ENCODE measurements at places on chromosomes 2 and 18.

DNA sequence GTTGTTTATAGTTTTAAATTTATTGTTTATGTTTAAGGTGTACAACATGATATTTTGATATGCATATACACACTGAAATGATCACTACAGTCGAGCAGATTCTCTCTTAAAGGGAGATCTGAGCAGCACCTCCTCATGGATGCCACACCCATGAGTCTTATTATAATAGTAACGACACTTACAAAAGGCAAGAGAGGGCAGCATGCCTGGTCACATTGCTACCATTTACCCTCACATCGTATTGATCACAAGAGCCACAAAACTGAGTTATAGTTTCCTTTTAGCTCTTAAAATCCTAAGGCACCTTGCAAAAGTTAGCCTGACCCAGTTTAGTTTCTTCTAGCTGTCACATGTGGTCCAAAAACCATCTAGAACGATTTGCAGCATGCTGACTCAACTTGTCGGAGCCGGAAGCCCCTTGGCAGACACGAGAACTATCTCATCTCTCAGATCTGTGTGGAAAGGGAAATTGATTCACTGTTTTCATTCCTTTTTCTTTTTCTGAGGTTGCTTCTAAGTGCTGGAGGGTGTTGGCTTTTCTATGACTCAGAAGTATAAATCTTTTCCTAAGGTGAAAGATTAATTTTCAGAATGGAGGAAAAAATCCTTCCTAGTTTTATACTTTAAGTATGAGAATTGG is 85.3 kb downstream of the CDC42EP3 start:
- DNase-seq, result no peak

DNA sequence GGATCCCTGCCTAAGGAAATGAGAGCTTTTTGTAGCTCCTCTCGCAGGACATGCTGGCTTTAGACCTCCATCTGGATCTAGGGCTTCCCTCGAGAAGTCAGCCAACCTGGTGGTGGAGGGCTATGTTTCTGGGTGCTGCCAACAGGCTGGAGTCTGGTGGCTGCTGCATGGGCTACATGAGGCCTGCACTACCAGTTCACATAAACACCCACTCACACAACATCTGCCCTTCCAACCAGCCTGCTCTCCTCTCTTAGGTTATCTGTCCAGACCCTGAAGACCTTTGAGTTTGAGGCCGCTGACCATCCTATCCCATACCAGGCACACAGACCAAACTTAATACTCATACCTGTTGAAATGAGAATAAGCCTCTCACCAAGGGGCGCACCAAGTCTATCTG is 51.4 kb upstream of the SMAD2 start:
- DNase-seq, result no peak

- no peak for DNase-seq
Measured at GRCh38 chr18:35045806-35046205, 4.6 kb downstream of the MAPRE2 start.

DNA sequence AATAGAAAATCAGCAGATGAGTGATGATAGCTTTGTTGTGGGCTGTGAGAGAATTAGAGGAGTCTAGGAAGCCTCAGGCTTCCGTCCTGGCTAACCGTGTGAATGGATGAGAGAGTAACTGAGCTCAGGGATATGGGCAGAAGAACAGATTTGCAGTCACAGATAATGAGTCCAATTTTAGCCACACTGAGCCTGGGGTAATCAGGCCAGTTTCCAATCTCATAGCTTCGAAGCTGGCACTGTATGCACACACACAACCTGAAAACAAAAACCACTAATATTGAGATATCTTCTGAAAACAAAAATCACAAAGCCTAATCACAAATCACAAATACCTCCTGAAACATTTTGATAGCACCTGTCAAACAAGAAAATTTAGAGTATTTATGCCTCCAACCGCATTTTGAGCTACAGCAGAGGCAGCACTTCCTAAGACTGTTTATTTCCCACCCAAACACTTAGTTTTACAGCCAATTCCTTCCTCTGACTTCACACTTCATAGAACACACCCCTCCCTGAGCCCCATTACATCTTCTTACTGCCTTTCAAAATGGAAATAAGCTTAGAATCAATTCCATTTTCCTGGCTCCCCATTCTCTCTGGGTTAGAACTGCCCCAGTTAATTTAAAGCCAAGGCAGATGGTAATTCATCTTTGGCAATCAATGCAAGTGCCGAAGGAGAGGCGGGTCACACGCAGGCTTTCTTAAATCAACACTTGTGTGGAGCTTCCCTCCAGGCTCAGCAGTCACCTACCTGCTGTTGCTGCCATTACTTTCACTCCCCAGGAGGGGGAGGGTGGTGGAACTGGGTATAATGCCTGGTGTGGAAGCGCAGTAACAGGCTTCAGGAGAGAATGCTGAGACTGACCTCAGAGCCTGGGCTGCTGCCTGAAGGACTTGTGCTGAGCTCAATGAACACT is 18.9 kb downstream of the TTR start:
- DNase-seq, result peak; percentile 34

DNA sequence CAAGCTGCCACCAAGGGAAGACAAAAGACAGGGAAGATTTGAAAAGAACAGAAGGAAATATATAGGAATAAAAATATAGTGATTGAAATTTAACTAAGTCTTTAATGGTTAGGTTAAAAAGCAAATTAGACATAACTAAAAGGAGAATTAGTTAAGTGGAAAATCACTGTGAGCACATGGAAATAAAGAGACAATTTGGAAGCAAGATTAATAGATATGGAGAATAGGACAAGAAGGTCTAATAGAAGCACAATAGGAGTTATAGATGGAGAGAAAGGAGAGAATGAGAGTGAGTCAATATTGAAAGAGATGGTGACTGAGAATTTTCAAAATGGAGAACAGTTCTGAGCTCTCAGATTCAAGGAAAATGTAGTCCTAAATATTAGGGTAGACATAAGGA is 176.9 kb downstream of the ASB1 start:
- no peak for DNase-seq

GRCh38 chr2:172735582-172736423 is at the start of gene RAPGEF4:
Gene RAPGEF4 (plus strand): TSS chr2:172735845. CDS start chr2:172735984, 139 bp downstream.
- DNase-seq, result peak; percentile 23

- DNase-seq, result no peak
Measured at GRCh38 chr2:172293952-172294351, 133.4 kb upstream of the ITGA6 start.

DNA sequence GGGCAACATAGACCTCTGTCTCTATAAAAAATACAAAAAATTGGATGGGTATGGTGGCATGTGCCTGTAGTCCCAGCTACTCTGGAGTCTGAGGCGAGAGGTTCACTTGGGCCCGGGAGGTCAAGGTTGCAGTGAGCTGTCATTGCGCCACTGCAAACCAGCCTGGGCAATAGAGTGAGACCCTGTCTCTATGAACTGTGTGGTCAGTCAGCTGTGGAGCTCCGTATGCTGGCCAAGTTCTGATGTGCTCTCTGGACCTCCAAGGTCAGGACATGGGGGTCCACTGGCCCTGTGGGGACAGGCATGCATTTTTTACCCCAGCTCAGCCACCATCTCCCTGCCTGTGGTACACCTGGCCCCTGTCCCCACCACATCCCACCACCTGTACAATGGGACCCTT is 71.6 kb downstream of the TMEM131 start:
- no peak for DNase-seq

DNA sequence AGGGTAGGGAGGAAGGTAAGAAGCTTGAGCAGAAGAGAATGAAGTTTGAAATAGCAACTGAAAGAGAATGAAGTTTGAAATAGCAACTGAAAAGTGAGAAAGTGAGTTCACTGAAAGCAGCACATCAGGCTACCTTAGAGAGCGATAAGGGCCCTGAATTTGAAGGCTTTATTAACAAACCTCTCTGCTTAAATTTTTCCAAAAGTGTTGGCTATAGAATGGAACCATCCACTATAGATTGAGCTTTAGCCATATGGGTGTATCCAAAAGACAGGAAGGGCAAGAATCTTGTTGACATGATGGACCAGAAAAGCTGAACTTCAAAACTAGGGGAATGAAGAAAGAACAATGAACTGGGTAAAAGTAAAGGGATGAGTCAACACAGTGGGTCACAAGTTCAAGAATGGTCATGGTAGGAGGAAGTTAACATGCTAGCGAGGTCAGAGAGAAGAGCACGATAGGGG is 122.5 kb downstream of the ASXL3 start:
- DNase-seq, result no peak
